ENCODE measurements at places on chromosomes 1 and 21.

DNA sequence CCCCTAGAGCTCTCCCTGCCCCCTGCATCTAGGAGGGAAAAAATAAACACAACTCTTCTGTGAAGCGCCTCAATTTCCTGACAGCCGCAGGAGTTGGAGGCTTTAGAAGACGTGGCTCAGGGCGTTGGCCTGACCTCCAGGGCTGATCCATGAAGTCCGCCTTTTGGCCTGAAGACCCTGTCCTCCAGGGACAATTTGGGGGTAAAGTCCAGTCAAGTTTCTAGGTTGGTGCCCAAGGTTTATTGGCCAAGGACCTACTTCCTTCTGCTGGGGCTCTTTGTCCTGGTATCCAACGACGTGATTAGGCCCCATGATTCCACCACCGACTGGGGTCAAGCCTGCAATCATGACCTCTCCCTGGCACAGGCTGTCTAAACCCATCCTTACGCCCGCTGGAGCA, 54.9 kb downstream of the PTPRF start:
- no peak for DNase-seq

DNA sequence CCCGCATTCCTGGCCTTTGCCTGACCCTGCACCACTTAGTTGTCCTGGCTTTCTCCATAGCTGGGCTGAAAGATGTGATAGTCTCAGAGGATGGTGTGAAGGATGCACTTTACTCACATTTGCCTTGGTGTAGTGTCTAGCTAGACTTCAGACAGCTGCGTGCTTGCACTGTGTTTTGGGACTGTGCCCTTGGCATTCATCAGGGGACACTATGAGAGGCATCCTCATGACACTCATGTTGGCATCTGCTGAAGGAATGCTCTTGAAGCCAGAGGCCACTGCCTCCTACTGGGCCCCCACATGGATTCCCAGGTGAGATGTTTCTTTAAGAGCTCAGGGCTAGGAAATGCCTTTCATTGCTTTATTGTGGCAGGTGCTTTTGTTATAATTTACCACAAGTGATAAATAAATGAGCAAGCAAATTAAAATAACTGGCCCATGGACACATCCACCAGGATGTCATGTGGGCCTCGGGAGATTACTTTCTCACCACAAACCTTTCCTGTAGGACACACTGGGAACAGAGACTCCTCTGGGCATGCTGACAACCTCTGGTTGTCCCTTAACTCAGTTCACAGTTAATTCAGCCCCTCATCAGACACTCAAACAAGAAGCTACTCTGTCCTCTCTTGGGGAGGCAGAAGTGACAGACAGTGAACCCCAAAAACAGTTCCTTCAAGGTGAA, 99.4 kb upstream of the SPATA6 start:
- DNase-seq: no peak

DNA sequence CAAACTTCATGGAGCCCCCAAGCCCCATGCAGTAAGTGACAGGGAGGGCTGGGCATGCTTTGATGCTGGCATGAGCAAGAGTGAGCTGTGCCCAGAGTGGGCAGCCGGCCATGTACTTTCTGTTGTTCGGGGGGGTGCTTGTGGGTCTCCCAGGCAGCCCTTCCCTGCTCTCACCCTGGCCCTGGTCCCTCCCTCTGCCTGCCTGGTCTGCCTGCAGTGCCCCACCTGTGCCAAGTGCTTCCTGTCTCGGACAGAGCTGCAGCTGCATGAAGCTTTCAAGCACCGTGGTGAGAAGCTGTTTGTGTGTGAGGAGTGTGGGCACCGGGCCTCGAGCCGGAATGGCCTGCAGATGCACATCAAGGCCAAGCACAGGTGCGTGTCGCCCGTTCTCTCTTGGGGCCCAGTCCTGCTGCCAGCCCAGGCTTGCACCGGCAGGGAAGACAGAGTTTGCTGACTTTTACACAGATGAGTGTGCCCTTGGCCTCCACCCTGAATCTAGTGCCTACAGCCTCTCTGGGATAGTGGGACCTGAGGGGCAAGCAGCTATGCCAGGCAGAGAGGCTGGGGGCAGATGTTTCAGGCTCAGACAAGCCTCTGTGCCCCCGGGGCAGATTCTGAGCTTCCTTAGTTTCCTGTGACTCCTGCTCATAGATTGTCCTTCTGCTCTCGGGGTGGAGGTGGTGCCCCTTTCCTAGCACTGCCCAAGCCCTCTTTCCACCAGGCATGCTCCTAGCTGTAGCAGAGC, 7.6 kb downstream of the ZBTB48 start:
- DNase-seq: peak; percentile 7

DNA sequence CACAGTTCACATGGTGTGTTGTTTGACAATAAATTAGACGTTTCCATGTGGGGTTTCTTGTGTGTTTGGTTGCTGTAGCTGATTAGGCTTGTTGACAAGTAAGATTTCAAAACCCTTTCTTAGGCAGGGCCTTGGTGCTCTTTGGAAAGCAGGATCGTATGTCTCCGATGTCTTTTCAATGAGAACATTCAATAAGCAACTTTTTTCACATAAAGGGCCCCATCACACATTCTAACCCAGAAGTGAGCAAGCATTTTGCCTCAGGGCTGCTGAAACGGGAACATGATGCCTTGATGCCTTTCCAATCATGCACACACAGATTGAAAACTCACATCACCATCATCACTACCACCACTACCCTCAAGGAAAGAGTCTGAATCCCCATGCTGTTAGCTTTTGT, 33.1 kb downstream of the LPAR3 start:
- no peak for DNase-seq

GRCh38 chr1:2001773-2002411, 1.7 kb downstream of the CFAP74 start:
- no peak for DNase-seq

- no peak for DNase-seq
Measured at GRCh38 chr1:162200096-162200847, 130.8 kb downstream of the NOS1AP start.

DNA sequence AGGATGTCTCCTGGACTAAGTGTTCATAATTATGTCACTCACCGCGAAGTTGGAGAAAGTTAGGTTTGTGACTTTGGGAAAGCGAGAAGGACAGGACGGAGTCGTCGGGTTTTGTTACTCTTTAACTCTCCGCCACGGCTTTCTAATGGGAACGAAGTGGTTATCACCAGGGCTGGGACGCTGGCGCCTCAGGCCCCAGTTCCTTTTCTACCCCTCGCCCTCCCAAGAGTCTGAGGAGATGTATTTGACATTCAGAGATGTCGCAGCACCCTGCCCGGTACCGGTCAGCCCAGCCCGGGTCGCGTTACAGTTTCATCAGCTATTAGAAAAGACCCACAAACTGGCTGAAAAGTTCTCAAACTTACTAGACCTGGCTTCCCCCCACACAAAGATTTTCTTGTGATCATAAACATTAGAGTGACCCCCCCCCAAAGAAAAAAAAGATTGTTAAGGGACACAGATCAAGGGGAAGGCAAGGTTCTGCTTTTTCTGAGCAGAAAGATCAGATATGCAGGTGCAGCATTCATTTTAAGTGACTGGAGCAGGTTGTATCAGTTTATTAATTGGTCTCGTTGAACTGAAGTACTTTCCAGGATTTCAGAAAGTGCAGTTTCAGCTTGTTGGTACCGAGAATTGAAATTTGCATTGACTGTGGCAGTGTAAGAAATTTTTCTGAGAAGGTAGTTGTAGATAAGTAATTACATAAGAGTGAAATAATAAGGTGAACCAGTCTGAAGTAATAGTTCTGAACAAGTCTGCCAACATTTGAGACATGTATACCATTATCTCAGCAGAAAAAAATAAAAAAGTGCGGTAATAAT, 859 bp upstream of the ZBTB18 start:
- DNase-seq: peak; percentile 25

DNA sequence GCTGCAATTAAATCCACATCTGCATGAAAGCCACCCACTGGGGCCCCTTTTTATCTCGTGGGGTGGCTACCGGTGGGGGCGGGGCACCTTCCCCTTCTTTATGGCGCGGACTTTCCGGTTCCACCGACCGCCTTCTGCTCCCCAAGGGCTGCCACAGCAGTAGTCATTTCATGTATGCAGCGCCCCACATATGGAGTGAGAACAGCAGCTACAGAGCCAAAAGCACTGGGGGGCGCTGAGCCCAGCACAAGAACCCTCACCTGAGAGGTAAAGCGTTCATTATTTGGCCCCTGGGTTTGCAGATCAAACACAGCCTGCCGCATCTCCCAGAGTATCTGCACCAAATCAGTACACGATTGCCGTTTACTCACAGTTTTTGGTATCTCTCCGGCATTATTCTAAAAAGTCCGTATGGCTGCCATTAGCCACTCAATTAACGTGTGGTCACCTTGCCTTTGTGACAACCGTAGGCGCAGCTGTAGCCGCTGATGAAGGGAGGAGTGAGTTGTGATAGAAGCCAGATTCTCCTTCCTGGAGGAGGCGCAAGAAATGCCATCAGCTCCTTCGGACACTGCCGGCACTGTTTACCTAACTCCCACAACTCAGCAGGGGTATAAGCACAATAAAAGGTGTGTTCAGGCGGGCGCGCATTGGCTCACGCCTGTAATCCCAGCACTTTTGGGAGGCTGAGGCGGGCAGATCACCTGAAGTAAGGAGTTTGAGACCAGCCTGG, 30.4 kb upstream of the CR2 start:
- DNase-seq: no peak

DNA sequence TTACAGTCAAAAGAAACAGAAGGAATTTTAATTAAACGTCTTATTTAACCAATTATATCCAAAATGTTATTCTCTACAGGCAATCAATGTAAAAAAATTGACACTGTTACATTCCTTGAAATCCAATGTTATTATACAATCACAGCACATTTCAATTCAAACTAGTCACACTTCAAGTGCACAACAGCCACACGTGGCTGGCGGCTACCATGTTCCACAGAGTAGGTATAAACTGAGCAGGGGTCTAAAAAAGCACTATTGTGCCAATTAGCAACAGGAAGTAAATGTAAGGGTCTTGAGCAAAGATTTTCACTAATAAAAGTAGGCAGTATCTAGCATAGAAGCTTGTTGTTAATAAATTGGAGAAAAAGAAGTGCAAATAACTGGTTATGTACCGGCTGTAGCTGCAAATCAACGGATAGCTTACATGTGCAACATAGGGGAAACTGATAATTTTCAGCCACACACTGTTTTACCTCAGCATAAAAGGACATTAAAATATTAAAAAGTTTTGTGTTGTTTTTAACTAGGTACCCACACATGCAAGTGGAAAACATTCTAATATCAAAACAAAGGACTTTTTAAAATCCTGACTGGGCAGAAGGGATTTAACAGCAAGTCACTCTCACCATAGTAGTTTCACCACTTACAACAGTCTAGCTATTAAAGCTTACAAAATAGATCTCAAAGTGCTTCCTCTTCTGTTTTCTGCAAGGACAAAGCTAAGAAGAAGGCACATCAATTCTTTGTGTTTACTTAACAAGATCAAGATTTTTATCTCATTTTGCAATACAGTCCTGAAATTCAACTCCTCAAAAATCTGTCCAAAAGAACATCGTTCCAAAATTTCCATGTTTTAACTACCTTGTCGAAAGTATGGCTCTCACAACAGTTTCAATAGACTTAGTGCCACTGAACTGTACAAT, 2.5 kb downstream of the CSDE1 start:
- no peak for DNase-seq

- DNase-seq: no peak
Measured at GRCh38 chr1:178172939-178173338, 79.0 kb downstream of the RASAL2 start.

DNA sequence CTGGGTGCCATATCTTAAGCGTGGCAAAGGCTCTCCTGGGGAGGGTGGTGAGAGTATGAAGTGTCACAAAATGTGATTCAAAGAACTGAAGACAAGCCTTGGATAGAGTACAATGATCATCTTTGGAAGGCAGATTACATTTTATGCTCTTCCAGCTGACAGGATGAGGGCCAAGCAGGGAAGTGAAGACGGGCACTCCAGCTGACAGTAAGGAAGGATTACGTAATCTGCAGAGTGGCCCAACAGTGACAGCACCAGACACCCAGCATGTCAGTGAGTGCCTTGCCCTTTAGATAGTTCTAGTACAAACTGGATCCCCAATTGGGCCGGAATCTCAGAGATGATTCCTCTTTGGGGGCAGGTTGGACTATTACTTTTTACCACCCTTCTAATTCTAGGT, 52.7 kb downstream of the UBE2T start:
- no peak for DNase-seq

GRCh38 chr21:26112127-26112742, 58.3 kb downstream of the APP start:
- no peak for DNase-seq

GRCh38 chr1:67586596-67586995, 98.4 kb upstream of the GADD45A start:
- no peak for DNase-seq

DNA sequence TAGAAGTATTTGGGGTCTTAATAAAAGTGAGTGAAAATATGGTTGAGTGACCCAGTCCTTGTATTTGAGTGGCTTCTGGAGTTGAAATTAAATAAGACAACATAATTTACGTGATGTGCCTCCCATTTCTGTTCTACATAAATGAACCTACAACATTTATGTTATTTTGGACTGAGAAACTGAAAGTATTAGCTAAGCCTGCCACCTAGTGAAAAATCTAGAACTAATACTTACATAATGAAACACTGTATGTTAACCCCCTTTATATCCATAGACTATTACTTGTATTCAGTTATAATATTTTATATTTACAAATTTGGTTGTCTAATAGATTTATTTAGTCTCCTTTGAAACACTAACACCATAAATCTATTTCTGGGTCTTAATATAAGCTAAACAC, 298.9 kb downstream of the KCNT2 start:
- no peak for DNase-seq

DNA sequence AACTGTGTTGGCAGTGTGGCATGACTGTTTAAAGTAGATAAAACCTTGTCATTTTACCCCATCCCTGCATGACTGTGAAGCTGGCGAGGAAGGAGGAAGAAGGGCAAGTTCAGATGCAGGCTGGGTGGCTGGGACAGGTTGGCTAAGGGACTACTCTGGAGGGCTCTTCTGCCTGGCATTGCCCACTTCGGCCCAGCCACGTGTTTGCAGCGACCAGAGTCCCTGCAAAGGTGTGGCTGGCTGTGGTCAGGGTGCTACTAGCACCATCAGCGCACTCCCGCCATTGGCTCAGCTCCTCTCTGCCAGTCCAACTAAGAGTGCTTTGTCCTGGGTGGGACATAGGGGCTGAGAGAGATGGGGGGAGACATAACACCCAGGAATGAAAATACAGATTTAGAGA, 7.2 kb downstream of the C1orf115 start:
- DNase-seq: no peak

DNA sequence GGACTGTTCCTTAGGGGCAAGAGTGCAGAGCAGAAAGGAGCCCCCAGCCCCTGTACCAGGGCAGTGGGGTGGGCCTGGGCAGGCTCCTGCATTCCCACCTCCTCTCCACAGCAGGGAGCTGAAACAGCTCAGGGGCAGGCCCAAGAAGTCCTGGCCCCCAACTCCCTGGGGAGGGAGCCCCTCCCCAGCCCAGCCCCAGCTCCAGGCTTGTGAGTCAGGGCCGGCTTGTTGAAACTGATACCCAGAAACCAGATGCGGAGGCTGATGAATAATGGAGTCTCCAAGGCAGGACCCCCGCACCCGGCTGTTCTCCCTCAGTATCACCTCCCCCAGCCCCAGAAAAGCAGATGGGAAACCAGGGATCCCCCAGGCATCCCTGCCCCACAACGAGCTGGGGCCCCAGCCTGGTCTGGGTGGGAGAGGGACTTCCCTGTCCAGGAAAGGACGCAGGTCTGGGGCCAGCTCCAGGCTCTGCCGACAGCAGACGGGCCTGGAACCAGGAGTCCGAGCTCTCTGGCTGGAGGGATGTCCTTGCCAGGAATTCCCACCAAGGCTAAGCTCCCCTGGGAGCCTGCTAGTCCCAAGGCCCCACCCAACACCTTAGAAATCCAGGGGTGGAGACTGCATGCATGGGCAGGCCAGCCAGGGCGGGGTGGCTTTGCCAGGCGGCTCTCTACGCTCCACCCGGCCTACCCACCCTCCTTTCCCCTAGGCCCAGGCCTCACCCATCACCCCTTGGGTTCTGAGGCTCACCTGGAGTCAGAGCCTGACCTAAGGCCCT, 2.7 kb downstream of the PLEKHG5 start:
- no peak for DNase-seq

All from hematopoietic multipotent progenitor cell treated with erythropoietin and hydrocortisone succinate and interleukin-3 and kit ligand, for 17 days (in vitro differentiated cells).